NCI-H510A (cell line): ENCODE measurements at places on chromosomes 3 and 15.

- no peak for DNase-seq
These were observed 84.7 kb downstream of the SCN11A start for GRCh38 chr3:38966811-38967692.

DNA sequence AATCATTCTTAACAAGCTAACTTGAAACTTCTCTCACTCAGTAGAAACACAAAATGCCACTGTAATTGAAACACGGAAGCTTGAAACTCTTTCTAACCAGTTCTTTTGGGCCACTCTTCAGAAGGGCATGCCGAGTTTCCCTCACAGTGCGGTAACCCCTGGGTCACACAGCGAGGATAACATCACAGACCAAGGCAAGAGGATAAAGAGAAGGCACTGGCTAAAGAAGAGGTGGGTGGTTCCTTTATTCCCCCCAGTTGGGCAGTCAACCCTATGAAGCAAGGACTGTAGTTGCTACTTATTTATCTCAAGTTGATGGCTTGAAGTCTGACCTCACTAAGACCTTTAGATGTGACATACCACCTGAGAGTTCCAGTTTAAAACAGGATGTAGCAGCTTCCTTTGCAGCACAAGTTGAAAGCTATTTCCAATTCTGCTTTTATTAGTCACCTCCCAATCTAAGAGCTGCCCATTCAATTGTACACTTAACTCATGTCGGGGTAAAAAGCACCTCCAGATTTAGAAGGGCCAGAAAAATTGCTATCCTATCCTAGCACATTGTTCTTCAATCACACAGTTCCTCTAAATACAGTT, 272.4 kb downstream of the TIGIT start:
- DNase-seq: no peak

DNA sequence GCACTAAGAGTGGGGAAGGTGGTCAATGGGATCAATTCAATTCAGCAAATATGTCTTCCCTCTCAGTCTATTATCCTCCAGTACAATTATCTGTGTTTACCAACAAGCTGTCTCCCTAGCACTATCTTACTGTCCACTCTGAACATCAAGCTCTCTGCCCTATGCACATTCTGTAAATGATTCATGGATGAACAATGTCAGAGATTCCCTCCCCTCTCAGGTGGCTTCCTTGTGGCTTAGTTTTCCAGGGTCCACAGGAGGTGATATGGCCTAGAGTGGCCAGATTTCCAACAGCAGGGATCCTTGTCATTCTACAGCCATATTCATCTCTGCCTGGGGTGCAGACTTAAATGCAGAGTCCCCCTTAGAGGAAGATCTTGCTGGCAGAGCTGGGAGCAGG, 225.1 kb downstream of the UACA start:
- DNase-seq: no peak

DNA sequence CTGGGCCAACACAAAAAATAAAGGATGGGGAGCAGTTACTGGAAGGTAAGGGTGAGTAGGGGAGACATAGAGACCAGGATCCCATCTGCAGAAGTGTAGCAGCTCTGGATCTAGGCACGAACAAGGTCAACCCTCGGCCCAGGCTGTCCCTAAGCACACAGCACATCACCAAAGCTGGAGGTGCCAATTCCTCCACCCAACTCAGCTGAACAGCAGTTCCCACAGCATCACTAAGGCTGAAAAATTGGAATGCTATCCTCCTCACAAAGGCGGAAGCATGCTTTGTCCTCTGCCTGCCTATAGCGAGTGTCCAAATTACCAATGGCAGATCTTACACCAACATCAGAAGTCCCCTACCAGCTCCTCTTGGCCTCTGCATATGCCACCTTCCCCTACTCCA, 33.9 kb downstream of the OSBPL10 start:
- DNase-seq: no peak

DNA sequence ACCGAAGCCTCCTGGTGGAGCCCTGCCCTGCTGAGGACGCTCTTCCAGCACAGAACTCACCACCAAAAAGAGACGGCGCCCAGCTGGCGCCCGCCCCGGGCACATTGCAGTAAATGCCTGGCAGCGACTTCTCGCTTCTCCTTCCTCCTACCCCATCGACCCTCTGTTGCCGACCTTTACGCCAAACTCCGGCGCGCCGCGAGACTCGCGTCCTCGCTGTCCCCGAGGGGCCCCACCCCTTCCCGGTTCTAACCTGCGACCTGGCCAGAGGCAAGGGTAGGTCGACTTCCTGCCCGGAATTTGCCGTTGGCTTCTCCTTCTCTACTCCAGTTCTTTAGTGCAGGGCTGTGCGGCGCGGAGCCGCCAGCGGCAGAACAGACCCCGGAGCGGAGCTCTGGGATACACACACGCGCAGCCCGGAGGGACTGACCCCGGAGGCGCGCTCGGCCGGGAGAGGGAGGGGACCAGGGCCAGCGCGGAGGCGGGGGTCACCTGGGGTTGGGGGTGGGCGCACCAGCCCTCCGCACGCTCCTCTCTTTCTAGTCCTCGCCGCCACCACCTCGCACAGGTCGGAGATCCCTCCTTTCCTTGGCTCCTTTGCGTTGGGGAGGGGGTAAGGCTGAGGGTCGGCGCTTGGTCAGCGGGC, 226.6 kb upstream of the AZI2 start:
- peak; percentile 47 for DNase-seq

GRCh38 chr3:54527521-54527920, 400.3 kb downstream of the LRTM1 start:
- no peak for DNase-seq

DNA sequence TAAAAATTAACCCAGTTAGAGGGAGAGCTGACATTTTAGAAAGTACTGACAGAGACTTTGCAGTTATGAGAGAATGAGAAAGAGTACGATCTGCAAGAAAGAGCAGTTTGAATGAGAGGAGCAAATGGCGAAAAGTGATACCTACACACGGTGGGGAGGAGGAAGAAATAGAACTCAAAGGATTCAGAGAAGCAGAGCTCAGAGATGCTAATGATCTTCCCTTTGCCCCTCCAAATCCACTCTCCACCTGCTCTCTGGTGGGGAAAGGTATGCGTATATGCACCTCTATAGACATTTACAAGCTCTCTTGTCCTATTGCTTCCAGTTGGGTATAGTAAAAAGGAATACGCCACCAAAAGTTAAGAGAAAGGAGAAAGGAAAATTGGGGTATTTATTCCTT, 123.3 kb upstream of the TTC14 start:
- DNase-seq: no peak

GRCh38 chr3:192570821-192571791, 156.2 kb downstream of the FGF12 start:
- no peak for DNase-seq
